ENCODE measurements at places on chromosomes 16 and 17.

GRCh38 chr17:62750631-62751051, 57.5 kb downstream of the MARCHF10 start:
- no peak for DNase-seq

- DNase-seq, result no peak
These were observed 14.0 kb downstream of the ANKRD11 start for GRCh38 chr16:89476379-89476778.

GRCh38 chr16:88353691-88354090, 29.1 kb upstream of the ZNF469 start:
- no peak for DNase-seq

DNA sequence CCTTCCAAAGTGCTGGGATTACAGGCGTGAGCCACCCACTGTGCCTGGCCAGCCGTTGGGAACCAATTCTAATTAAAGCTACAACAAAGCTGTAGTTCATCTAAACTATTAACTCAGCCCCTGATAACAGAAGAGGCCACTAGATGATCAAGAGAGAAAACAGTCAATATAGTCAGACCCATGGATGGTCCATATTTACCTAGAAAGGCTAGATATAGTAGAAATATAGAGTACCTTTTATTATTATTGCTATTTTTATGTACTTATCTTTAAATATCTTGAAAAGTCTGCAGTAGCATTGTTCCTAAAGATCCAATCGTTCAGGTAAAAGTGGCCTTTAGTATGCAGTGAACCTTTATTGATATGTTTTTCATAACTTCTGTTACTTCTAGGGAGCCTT, 43.2 kb downstream of the RNF213 start:
- DNase-seq, result no peak

DNA sequence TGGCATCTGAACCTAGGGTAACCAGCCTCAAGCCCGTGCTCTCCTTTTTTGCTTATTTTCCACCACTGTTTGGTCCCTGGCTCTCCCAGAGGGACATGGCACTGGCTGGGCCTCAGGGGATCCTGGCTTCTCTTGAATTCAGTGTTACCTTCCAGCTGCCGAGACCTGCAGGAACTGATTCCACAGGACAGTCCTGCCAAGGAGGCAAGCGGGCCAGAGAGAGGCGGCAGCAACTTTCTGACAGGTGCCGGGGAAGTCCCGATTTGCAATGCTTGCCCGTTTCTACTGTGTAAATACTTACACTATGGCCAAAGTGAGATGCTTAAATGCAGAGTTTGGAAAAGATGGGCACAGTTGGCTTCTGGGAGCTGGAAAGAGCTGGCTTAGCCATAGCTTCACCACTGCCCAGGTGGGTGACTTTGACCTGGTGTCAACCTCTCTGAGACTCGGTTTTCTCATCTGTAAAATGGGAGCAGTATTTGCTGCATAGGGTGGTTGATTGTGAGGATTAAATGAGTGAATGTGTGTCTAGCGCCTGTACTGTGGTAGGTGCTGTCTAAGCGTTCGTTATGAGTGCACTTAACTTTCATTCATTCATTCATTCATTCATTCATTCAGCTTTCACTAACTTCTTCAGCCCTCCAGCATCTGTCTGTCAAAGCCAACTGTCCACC, 124.9 kb downstream of the CMIP start:
- DNase-seq, result no peak

DNA sequence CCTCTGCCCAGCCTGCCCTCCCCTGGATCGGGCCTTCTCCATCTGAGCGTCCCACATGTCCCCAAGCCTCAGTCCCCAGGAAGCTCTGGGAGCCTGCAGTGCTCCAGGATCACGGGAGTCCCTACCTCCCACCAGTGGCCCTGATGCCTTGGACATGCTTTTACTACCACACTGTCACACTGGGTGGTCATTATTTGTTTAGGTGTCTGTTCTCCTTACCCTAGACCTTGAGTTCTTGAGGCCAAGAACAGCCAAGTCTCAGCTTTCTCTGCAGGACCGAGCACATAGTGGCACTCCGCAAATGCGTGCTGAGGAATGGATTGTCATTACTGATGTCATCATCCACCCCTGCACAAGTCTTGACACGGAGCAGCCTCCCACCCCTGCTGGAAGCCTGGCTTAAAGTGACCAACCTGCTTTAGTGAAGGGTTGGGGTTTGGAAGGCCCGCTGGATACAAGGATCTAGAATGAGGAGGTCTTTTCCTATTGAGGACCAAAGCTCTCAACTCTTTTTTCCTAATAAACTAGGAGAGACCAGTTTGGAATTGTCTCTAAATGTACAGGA, 132.9 kb upstream of the CRHR1 start:
- DNase-seq, result no peak

Measured in testis (tissue), 5 donors.